ENCODE measurements at places on chromosomes 13 and 19.

GRCh38 chr19:47370045-47370611, 21.0 kb downstream of the DHX34 start:
- no peak for DNase-seq

DNA sequence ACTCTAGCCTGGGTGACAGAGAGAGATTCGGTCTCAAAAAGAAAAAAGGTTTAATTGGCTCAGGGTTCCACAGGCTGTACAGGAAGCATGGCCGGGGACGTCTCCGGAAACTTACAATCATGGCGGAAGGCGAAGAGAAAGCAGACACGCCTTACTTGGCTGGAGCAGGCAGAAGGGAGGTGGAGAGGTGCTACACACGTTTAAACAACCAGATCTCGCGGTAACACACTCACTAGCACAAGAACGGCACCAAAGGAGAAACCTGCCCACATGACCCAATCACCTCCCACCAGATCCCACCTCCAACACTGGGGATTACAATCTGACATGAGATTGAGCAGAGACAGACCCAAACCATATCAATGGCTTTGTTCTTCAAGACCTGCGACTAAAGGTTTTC, 12.8 kb downstream of the CASP14 start:
- no peak for DNase-seq

GRCh38 chr13:24625331-24625731, 54.9 kb upstream of the ATP12A start:
- no peak for DNase-seq

DNA sequence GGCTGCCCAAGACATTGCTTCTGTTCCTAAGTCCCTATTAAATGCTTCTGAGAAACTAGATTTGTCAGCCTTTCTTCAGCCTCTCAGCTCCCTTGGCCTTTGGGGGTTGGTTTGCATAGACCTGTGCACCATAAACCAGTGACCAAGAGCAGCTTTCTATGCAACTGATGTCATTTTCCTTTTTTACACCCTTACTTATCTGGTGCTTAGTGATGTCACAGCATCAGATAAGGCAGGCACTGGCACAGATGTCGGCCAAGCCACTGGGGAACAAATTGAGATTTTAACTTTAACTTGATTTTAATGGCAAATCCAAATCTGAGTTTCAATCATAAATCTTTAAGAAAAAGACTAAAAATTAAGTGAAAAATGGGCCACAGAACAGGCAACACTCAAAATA, 59.8 kb downstream of the RUBCNL start:
- DNase-seq, result no peak

GRCh38 chr19:55256562-55257460, 2.0 kb downstream of the PPP6R1 start:
- DNase-seq, result no peak

DNA sequence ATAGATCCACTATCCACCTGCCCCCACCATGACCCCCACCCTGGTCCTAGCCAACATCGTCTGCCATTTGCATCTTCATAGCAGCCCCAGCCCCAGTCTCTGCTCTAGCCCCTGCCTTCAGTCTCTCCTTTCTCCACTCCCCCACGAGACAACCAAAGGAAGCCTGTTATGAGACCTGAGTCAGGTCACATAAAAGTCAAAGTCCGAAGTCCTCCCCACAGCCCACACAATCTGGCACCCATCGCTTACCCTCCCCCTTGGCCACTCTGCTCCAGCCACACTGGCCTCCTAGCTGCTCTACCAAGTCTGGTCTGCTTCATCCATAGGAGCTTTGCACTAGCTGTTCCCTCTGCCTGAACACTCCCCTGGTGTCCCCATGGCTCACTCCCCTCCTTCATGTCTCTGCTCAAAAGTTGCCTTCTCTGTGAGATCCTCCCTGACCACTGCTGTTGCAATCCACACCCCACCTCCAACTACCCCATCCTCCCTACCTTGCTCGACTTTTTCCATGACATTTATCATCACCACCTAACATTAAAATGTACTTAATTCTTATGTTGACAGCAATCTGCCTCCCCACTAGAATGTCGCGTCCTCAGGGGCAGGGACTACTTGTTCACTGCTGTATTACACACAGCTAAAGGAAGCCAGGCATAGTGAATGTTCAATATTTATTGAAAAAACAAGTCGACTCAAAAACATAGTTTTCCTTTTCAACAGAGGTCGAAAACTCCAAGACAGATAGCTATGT, 1.2 kb upstream of the PLEKHG2 start:
- DNase-seq, result peak; percentile 70

DNA sequence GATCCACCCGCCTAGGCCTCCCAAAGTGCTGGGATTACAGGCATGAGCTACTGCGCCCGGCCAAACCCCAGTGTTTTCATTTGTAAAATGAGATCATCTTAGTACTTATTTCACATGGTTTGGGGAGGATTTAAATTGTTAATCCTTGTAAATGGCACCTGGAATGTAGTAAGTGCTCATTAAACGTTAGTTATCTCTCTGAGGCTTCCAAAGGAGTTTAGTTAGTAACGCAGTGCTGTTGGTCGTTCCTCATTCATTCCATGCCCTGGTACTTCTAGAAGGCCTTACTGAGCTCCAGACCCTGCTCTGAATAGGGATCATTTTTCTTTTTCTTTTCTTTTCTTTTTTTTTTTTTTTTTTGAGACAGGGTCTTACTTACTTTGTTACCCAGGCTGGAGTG, 5.2 kb downstream of the CPT1C start:
- no peak for DNase-seq

DNA sequence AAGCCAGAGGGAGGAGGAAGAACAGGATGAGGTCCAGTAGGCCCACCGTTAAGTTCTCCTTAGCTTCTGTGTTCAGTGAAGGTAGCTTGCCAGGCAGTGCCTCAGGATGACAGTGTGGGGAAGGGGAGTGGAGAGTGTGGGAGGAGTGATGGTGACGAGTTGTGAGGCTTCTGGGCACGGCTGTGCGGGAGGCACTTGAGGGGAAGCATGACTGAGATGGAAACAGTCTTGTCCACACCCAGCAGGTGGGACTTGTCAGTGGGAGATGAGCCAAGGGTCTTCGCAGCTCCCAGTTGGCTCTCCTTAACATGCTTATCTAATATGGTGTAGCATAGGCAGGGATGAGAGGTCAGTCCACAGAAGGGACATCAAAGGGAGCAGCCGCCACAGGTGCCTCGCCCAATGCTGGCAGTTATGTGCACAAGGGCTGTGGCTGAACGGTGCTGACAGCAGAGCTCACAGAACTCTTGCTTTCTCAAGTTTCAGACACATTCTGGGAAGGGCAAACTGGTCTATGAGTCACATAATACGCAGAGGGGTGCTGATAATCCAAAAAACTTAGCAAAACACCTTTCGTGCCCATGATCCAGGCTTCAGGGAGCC, 47.5 kb downstream of the OXGR1 start:
- no peak for DNase-seq

DNA sequence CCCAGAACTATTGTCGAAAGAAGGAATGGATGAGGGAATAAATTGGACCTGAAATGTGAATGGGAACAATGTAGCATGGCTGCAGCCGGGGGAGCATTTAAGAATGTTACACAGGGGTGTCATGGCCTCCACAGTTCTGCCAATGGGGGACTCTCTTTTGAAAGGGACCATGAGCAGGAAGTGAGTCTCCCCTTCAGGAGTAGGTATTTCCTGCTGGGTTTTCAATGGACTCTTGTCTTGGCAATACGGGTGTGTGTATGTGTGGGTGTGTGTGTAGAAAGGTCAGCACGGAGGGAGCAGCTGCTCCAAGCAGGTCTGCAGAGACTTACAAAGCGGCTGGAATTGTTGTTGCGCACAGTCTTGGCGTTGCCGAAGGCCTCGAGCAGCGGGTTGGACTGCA, 24.4 kb downstream of the MYO1F start:
- DNase-seq, result no peak

GRCh38 chr19:4304538-4305256, at the start of gene FSD1:
Gene FSD1 (plus strand): TSS chr19:4304598. CDS start chr19:4304747, 149 bp downstream.
- no peak for DNase-seq

DNA sequence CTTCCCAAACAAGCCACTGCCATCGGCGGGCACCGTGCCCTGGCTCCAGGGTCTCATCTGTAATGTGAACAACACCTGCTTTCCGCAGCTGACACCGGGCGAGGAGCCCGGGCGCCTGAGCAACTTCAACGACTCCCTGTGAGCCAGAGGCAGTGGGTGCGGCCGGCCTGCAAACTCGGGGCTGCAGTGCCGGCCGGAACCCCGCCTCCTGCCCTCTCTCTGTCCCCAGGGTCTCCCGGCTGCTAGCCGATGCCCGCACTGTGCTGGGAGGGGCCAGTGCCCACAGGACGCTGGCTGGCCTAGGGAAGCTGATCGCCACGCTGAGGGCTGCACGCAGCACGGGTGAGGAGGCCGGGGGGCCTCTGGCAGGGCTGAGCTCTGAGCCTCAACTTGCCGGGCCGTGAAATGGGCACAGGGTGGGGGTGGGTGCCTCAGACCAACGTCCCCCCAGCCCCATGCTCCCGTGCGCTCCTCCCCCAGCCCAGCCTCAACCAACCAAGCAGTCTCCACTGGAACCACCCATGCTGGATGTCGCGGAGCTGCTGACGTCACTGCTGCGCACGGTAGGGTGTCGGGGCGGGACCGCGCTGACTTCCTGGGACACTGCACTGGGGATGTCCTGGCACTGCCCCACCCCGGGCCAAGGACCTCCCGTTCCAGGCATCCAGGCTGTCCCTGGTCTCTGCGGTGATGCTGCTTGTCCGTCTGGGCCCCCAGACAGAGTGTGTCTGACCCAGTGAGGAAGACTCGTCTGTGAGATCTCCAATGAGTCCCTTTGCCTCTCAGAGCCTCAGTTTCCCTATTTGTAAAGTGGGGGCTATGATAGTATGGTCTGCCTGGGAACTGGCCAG, 2.2 kb downstream of the ABCA7 start:
- DNase-seq, result no peak

GRCh38 chr13:94327318-94327717, 152.2 kb downstream of the DCT start:
- no peak for DNase-seq

DNA sequence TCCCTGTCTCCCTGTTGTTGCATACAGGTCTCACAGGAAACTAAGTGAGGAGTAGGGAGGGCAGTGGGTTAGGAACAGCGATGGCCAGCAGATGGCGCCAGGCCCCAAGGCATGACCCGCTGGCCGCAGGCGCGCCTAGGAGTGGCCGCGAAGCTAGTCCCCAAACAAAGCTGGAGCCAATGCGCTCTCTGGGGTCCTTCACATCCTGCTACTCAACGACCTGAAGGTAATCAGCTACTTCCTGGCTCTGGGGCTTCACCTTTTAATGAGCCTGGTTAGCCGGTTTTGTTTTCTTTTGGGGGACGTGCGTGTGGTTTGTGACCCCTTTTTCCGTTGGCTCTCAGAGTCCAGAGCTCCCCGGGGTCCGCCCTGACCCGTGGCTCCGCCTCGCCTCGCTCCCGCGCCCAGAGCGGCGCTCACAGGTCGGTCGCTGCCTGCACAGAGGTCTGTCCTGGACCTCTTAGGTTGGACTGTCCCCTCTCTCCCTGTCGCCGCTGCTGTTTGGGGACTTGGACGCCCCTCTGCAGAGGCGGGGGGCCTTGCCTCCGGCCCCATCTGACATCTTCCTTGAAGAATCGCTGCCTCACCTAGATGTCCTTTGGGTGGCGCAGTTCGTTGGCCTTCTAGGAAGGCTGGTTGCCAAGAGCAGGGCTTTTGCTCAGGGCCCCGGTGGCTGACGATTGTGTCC, 62.2 kb upstream of the GTF3A start:
- peak; percentile 87 for DNase-seq

GRCh38 chr13:57653229-57653989, 21.9 kb downstream of the PCDH17 start:
- DNase-seq, result no peak

DNA sequence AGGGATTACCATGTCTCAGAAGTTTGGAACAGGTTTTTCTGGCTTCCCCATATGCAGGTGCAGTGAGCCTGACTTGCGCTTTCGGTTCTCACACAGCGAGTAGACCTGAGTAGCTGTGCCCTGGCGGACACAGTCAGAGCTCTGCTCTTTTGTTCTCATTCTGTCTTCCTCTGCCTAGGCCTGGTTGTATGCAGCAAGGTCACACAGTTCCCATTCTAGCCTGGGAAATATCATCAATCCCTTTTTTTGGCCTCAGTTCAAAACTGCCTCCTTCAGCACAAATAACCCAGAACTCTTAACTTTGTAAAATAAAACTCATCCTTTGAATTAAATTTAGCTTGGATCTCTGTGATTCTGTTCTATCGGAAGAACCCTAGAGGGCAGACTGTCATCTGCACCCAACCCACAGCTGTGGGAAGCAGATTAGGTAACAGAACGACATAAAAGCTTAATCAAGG, 10.2 kb downstream of the OXGR1 start:
- peak; percentile 19 for DNase-seq

- peak; percentile 33 for DNase-seq
These were observed at the start of gene KCNN4 for GRCh38 chr19:43780706-43781525. Gene KCNN4 (minus strand): TSS chr19:43780973. CDS start chr19:43780861, 112 bp downstream.

DNA sequence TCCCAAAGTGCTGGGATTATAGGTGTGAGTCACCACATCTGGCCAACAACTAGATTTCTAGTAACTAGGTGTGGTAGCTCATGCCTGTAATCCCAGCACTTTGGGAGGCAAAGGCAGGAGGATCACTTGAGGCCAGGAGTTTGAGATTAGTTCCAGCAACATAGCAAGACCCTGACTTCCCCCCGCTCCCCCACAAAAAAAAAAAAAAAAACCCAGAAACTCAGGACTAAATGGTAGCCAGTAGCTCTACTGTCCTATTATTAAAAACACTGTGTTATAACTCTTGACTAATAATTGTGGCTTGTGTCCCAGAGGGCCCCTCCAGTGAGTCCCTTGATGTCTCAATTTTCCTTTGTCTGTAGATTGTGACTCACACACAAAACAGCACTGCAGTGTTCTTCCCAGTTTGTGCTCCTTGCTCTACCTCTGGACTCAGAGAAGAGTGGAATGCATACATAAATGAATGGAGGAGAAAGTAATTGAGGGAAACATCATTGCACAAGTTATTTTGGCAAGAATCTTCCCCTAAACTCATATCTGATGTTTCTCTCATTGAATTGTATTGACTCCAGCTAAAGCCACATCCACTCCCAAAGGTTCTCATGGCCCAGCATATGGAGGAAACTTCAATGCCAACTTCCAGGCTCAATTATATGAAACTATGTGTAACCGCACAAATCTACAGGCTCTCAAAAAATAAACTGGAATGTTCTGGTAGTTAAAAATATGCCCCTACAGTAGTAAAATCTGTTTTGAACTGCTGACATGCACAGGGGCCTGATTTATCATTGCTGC, 8.8 kb downstream of the TPT1 start:
- DNase-seq, result no peak

- DNase-seq, result no peak
These were observed 333.4 kb downstream of the ITGBL1 start for GRCh38 chr13:101785858-101786257.

GRCh38 chr13:79121286-79121685, 284.8 kb downstream of the RBM26 start:
- DNase-seq, result no peak

GRCh38 chr13:111322001-111322915, 1.8 kb downstream of the TEX29 start:
- DNase-seq, result no peak

- no peak for DNase-seq
These were observed 12.0 kb downstream of the ZNF253 start for GRCh38 chr19:19877724-19878123.

GRCh38 chr13:112370311-112370710, 5.8 kb upstream of the SPACA7 start:
- no peak for DNase-seq

- no peak for DNase-seq
These were observed 313.3 kb downstream of the ENOX1 start for GRCh38 chr13:43473437-43473836.

- DNase-seq, result no peak
These were observed 303.4 kb downstream of the SPRY2 start for GRCh38 chr13:80037505-80037888.

GRCh38 chr19:3591876-3592613, 6.8 kb downstream of the GIPC3 start:
- no peak for DNase-seq

GRCh38 chr19:16894080-16894479, 5.3 kb downstream of the F2RL3 start:
- DNase-seq, result no peak

All from LoVo (cell line).